ENCODE measurements at places on chromosomes 13 and 19.
A peak's percentile ranks its signal among the peaks of the same experiment; 100 is the strongest.

DNA sequence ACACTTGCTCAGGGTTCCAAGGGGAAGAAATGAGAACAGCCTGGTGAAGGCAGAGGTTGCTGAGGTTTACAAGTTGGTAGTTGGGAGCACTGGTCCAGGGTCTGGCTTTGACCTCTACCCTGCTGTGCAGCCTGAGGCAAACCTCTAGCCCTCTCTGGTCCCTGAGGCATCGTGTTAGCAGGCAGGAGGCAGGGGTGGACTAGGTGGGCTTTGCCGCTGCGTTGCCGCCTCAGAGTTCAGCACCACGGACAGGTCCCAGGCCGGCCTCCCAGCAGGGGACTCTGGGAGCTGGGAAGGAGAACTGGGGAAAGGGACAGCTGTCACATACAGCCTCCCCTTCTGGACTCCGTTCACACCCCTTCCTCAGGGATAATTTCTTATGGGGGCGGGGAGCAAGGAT lies 3.1 kb downstream of the NCAN start:
- no peak for DNase-seq

GRCh38 chr19:46721269-46722003 lies 4.5 kb upstream of the PRKD2 start:
- DNase-seq = no peak

DNA sequence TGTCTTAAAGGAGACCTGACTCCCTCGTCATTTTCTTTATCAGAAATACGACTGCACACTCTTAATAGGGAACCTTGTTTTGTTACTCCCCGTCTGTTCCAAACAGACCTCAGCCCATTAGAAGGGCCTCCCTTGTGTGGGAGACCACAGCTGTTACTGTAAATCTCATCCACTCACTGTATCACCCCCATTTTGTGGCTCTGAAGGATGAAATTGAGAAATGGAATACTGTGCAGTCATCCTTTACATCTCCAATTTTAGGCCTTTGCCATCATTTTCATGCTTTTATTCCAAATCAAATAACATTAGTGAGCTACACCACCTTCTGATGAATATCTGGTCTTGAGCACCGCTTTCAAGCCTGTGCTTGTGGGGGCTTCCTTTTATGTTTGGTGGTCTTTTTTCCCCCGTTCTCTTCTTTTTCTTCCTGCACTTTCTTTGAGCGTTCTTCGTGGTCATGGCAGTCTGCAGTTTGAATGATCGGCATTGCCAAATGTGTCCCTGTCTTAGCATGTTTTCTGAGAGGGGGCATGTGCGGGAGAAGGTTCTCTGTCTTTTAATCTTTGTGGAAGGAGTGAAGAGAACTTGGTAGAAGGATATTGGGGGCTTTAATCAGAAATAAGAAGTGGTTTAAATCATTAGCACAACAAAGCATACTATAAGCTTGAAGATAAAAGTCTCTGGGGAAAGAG lies 65.8 kb downstream of the GGACT start:
- DNase-seq = no peak

- DNase-seq = no peak
Measured at GRCh38 chr19:49336482-49337266, 1.5 kb downstream of the CD37 start.

DNA sequence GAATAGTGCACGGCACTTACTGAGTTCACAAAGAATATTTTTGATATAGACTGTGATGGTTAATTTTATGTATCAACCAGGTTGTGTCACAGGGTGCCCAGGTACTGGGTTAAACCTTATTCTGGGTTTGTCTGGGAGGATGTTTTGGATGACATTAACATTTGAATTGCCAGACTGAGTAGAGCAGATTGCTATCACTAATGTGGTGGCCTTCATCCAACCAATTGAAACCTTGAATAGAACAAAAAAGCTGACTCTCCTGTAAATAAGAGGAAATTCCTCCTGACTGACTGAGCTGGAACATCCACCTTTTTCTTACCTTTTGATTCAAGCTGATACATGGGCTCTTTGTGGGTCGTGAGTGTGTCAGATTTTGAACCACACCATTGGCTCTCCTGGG lies 1424.4 kb upstream of the MIR17HG start:
- DNase-seq = no peak

- DNase-seq = no peak
Measured at GRCh38 chr13:104286566-104287290, 1220.5 kb upstream of the SLC10A2 start.

- DNase-seq = no peak
Measured at GRCh38 chr13:39822437-39822836, 167.0 kb downstream of the COG6 start.

DNA sequence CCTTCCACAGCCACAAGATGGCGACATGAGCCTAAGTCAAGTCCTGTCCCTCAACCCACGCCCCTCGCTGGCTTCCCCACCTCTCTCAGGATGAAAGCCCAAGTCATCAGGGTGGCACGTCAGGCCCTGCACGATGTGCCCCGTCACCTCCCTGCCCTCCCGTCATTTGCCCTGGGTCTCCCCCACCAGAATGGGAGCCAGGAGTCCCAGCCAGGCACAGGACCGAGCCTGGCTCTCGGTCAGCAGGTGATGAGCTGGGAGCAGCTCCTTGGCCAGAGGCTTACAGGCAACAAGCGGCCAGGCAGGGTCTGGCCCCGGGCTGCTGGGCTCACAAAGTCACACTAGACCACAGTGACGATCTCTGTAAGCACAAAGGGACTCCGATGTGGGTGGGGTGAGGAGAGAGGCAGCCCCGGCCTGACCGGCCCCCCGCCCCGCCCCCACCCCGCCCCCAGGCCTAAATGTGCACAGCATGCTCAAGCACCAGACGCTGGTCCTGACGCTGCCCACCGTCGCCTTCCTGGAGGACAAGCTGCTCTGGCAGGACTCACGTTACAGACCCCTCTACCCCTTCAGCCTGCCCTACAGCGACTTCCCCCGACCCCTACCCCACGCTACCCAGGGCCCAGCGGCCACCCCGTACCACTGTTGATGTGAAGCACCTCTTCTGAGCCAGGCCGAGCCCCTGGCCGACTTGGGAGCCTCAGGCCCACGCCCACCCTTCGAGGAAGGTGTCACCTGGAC lies 7.3 kb downstream of the MRPL4 start:
- DNase-seq = peak; percentile 63

DNA sequence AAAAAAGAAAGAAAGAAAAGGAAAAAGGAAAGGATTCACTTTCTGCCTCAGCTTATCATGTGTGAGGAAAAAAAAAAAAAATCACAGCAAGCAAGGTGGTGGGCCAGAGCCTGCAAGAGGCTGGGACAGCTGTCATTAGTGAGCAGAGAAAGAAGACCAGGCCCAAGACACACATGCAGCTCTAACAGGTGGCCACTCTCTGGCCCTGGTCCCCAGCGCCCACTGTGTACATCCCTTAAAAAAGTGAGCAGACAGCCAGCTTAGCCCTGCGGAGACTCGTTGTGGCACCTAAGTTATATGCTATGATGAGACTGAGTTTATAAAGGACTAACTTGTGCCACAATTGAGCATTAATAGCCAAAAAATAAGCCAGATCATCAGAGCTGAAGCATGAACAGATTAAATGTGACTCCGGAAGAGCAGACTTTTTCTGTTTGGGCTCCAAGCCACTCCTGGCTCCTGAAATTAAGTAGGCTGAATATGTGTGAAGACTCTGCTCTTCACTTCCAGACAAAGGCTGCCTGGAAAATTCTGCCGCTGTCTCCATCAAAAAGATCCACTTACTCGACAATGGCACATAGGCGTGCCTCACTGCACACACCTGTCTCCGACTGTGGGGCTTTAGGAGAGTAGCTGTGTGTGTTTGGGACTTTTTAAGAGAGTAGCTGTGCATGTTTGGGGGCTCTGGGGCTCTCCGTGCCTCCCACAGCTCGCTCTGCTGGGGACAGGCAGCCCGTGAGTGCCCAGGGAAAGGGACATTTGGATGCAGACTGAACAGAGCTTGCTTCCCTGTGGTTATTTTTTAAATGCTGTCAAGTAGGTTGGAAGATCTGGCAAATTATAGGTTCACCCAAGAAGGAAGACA lies 55.0 kb downstream of the LATS2 start:
- no peak for DNase-seq

All from LNCaP clone FGC (cell line).